8988T (cell line): ENCODE measurements at places on chromosomes 6 and 20.

DNA sequence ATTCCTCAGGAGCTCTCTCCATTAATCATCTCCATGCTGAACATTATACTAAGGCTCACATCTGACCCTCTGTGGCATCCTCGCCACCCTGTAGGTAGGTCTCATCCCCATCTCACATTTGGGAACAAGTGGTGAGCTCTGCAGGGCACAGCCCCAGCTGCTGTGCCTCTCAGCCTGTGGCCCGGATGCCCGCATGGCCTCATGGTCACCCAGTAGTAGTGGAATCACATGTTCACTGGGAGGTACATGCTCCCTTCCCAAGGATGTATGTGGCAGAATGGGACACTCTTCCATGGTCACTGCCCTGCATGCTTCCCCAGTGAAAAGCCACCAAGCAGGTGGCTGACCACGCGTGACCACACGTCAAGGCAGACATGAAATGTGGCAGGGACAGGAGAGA, 26.3 kb upstream of the APMAP start:
- no peak for DNase-seq

- no peak for DNase-seq
Observed at GRCh38 chr6:141364694-141365093, 768.0 kb upstream of the GJE1 start.

- DNase-seq, result no peak
Observed at GRCh38 chr20:59631751-59632540, 27.6 kb downstream of the PHACTR3 start.

DNA sequence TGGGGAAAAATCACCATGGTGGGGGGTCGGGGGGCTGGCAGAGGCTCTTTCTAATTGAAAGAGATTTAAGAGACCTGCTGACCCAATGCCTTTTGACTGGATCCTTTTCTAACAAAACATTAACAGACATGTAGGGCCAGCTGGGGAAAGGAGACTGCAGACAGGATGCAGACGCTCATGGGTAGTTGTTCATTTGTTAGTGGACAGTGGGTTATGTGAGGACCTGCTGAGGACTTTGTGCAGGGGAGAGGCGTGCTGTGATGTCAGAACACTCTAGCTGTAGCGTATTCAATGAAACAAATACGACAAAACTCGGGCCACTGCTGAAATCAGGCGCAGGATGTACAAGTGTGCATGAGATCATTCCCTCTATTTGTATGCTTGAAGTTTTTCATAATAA, 1.2 kb downstream of the IP6K3 start:
- DNase-seq, result no peak

DNA sequence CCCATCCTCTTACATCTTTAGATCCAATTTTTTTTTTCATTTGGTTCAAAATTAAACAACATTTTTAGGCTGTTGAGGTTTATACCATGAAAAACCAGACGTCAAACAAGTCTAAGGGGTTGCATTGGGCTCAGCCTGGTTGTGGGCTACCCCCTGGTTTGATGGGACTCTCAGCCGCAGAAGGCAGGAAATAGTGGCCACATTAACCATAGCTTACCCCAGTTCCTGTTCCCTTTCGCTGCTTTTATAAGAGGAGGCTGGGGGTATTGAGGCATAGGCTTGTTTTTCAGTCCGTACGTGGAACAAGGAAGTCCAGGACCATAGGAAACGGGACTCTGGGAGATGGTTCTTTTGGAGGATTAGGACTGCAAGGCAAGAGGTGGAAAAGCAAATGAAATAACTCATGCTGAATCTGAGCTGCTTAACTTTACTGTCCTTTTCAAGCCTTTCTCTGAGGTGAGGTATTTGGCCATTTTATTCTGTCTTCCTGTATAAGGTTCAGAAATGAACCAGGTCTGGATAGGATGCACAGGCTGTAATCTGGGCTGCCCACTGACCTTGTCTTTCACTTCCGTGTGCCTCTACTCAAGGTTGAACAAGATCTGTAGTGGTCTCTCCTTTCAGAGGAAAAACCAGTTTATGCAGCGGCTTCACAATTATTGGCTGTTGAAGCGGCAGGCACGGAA, 7.7 kb downstream of the BRPF3 start:
- DNase-seq, result no peak

- peak; percentile 56 for DNase-seq
Observed at GRCh38 chr6:78867370-78868040, at the start of gene IRAK1BP1. Gene IRAK1BP1 (plus strand): TSS chr6:78867551. CDS start chr6:78867577, 26 bp downstream.

DNA sequence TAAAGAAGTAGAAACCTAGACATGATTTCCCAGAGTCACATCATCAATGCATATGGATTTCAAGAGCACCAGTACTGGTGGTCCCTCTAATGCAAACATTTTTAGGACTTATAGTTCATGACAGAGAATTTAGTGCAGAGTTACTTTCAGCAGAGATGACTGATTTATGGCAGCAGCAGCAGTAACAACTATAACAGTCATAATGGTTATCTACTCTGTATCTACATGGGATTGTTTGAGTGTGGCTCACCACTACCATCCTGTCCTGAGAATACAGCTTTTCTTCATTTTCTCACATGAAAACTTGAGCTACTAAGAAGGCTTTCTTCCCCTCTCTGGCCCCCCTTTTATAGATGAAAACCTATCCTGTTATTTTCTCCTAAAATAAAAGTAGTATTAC, 128.5 kb upstream of the ENPP5 start:
- DNase-seq, result no peak

GRCh38 chr6:24415753-24416152, 13.0 kb downstream of the MRS2 start:
- no peak for DNase-seq

DNA sequence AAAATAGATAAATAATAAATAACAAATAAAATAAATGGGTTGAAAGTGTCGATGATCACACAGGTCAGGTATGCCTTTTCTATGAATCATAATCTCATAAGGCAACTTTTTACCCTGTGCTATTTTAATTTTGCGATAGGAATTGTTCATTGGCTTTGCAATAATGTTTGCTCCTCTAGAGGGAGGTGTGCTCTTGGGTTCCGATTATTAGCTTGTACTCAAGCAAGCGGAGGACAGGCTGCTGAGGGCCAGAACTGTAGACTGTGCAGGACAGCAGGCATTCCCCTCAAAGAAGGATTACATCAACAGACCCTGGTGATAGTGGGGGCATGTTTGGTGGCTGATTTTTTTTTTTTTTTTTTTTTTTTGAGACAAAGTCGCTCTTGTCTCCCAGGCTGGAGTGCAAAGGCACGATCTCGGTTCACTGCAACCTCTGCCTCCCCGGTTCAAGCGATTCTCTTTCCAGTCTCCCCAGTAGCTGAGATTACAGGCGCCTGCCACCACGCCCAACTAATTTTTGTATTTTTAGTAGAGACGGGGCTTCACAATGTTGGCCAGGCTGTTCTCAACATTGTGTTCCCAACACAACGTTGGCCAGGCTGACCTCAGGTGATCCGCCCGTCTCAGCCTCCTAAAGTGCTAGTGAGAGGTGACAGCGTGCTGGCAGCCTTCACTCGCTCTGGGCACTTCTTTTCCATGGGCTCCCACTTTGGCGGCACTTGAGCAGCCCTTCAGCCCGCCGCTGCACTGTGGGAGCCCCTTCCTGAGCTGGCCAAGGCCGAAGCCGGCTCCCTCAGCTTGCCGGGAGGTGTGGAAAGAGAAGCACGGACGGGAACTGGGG, 35.6 kb downstream of the RIOK1 start:
- DNase-seq, result peak; percentile 55

DNA sequence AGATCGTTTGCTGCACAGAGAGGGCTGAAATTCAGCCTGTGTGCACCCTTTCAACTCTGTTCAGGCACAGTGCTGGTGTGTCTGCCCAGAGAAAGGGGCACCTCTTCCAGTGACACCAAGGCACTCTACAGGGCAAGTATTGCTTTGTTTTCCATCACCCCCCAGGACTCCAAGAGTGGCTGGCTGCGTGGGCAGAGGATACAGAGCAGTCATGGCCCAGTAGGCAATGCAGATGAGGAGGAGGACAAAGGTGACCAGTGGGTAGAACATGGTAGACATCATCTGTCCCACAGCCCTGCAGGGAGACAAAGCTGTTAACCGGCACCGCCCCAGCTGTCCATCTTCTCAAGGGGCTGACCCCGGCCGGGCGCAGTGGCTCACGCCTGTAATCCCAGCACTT, 6.7 kb upstream of the NEU1 start:
- DNase-seq, result no peak

GRCh38 chr6:11734861-11735613, 43.6 kb downstream of the ADTRP start:
- DNase-seq, result no peak

DNA sequence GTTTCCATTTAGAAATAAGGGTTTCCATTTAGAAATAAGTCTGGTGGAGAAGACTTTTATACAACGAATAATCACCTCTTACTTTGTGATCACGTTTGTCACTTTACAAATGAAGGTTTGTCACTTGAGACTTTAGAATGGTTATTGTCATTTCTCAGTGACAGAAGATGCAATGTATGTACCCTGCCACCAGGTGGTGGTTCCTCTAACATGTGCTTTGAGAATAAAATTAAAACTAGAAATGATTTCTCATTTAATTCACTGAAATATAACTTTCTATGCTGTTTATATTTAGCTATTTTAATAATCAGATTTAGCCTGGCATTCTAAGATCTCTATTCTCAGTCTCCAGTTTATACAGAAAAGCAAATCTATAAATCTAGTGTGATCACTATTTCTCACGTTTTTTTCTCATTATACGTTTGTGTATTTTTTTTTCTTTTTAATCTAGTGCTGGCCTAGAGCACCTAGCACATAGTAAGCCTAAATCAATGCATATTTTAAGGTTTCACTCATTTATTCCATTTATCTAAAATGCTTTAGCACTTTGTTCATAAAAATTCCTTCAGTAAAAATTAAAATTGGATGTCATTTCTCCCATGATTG, 57.4 kb upstream of the TFAP2D start:
- DNase-seq, result no peak

DNA sequence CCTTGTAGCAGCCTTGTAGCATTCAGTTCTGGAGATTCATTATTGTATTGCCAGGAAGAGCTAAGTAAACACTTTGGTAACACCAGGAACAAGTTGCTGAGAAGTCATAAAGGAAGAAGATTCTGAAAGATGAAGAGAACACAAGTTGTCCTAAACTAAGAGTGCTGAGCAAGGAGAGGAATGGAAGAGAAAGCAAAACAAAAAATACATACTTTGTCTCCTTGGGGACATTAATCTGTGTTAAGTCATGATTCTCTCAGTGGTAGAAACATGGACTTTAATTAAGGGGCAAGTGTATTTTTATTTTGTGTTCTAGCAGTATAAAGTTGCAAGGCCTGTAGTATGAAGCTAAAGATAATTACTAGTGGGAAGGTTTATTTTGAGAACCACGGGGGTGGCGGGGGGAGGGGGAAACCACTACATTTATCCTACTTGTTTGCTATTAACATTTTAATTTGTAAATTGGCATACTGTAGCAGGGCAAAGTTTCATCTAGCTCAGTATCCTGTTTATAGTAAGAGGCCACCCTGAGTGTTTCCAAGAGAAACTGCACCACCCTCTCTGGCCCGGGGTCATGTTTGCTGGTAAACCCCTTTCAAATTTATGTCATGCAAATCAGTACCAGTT, 463.0 kb downstream of the CDKAL1 start:
- no peak for DNase-seq

DNA sequence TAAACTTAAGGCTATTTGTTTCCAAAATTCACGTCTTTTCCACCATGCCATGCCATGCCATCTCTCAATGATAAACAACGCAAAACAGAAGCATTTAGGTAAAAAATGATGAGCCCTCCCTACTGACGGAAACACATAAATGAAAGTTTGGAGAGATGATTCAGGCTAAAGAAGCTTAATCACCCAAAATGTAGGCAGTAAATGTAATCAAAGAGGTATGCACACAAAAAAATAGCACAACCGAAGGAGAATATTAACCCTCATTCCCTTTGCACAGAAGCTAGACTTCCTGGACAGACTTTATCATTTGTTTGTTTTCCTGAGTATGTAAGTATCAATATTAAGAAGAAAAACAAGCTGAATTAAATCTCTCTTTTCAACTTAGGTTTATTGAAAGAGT, 28.8 kb downstream of the DCDC2 start:
- no peak for DNase-seq

DNA sequence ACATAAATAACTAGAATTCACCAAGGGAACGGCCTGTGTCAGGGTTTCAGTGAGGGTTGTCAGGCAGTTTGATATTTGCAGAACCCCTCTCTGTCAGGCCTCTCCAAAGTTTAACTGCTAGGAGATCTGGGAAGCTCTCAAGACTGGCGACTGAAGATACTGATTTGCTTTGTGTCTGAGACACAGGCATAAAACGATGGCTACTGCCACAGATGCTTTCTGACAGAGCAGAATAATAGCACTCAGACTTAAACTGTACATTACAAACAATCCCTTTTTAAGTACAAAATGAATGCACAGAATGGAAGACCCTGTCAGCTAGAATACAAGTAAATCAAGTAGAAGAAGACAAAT, 7.2 kb upstream of the ATXN1 start:
- no peak for DNase-seq

DNA sequence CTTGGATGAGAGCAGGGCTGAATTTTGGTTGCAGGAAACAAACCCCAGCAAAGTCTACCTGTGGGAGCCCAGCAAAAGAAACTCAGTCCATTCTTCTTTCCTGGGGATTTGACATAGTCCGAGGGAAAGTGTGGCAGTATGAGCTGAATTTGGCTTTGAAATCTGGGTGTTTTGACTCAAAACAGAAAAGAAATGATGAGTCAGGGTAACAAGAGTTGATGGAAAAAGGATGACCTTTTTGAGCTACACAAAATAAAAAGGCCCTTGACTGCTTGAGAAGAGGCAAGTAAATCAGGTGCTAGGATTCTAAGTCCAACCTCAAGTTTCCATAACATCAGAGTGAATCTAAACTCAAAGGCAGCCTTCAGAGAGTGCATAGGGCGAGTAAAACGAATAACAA, 163.3 kb upstream of the BMP2 start:
- DNase-seq, result no peak

- peak; percentile 41 for DNase-seq
Observed at GRCh38 chr6:10237298-10238038, 177.4 kb downstream of the TFAP2A start.

- no peak for DNase-seq
Observed at GRCh38 chr20:9139106-9139833, 70.4 kb downstream of the PLCB4 start.

- DNase-seq, result no peak
Observed at GRCh38 chr6:155832596-155832995, 377.0 kb upstream of the NOX3 start.

- no peak for DNase-seq
Observed at GRCh38 chr6:906920-907319, 214.0 kb upstream of the EXOC2 start.

DNA sequence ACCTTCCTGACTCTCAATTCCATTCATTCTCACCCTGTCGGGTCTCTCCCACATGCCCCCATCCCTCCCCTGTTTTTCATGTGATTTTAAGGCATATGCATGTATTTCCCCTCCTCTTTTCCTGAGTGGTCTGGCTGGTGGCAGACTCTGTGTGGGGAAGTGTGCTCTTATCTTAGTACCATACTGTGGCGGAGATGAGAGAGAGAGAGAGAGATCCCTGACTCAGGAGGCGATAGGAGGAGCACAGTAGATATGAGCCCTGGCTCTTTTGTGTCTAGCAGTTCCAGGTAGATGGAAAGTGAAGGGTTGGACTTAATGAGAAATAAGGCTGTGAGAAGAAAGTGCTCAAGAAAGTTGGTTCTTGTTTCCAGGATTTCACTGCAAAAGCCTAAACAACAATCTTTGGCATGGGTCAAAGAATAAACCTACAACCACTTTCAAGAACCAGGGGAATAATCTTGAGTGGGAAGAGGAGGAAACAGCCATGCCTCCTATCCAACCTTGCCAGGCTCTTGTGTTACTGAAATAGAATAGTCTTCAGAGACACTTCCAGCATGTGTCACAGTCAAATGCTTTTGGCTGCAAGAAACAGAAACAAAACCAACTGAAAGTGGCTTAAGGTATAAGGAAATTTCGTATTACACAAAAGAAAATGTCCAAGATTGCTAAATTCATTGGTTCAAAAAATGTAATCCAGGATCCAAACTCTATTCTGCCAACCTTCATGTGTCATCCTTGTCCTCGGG, 123.8 kb upstream of the MYLIP start:
- no peak for DNase-seq
